Placental epithelial cell (primary cell): ENCODE measurements at places on chromosomes 12 and 14. TPM values are rescaled to one million over a fixed set of nuclear protein-coding genes. Genes with fewer than 3 reads are reported as not detected.

CIT gene
- total RNA-seq = 9.9 and 13.7 TPM in 2 replicates

HOXC11 gene
- not detected in 2 replicates for total RNA-seq

B4GALNT1 gene
- total RNA-seq = 0.22 and 0.39 TPM in 2 replicates

VTI1B gene
- total RNA-seq = 49.2 and 55.0 TPM in 2 replicates

HOXC13 gene
- 0.11 TPM in 1 of 2 replicates, not detected in the other for total RNA-seq

SMIM41 gene
- 0.39 TPM in 1 of 2 replicates, not detected in the other for total RNA-seq

TCL1B gene
- total RNA-seq = not detected in 2 replicates

BICDL1 gene
- total RNA-seq = 3.1 and 6.5 TPM in 2 replicates

BEST3 gene
- total RNA-seq = under 0.01 and 0.87 TPM in 2 replicates

RD3L gene
- total RNA-seq = not detected in 2 replicates

DHH gene
- total RNA-seq = under 0.01 TPM in 1 of 2 replicates, not detected in the other

CPM gene
- total RNA-seq = 0.98 and 4.3 TPM in 2 replicates

PLA2G1B gene
- not detected in 2 replicates for total RNA-seq

FAM181A gene
- not detected in 2 replicates for total RNA-seq

ARMH4 gene
- 3.5 and 5.6 TPM in 2 replicates for total RNA-seq

EPYC gene
- total RNA-seq = not detected in 2 replicates
